ENCODE measurements at places on chromosomes 2 and 18.

DNA sequence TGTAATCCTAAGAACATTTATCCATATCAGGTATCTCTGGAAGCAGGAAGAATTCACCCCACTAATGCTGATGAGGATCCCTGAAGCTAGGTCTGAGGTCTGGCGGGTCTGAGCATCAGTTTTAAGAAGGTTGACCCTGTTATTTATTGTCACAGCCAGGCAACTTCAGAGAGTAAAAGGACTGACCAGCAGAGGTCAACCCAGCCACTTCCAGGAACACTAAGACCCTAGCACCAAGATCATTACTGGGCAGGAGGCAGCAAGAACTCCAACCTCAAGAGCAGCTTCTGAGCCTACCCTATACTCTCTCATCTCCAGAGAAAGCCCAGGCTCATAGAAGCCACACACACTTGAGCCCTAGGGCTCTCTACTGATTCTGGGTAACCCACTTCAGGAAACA is 901.4 kb downstream of the DCDC2C start:
- DNase-seq: no peak

DNA sequence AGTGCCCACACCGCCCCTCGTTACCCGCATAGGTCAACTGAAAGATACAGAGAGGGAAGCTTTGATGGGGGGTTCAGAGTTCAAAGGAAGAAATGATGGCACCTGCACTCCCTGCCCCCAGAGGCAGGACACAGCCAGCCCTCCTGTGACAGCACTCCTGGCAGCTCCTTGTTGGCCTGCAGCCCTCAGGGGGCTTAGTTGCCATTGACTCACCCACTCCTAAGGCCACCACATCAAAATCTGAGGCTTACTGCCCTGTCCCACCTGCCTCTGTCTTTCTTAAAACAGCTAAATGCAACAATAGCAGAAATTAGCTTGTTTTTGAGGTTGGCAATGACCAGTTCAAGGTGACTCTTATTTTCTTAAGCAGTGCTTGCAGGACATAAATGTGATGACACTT is 31.6 kb upstream of the SLC35F6 start:
- DNase-seq: no peak

DNA sequence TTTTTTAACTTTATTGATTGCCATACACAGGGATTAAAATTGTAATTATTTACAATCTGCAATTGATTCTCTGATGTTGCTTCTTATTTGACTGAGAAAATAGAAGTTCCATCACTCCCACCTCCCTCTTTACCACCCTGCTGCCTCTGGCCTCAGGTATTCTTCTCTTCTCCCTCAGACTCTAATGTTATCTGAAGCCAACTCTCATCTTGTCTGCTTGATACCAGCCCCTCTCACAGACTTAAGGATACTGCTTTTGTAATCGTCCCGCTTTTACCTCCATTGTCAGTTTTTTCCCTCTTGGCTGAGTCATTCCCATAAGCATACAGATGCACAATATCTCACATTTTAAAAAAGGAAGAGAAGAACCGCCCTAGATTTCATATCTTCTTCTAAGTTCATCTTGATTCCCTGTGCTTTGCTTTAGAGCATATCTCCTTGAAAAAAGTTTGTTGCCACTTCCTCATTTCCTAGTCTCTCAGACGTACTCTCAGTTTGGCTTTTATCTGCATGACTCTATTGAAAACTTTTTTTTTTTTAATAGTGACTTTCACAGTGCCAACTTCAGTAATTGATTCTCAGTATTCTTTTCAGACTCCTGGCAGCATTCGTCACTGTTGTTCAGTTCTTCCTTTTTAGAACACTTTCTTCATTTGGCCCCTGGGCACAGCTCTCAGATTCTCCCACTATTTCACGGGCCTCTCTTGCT is 31.1 kb downstream of the SPAG16 start:
- no peak for DNase-seq

DNA sequence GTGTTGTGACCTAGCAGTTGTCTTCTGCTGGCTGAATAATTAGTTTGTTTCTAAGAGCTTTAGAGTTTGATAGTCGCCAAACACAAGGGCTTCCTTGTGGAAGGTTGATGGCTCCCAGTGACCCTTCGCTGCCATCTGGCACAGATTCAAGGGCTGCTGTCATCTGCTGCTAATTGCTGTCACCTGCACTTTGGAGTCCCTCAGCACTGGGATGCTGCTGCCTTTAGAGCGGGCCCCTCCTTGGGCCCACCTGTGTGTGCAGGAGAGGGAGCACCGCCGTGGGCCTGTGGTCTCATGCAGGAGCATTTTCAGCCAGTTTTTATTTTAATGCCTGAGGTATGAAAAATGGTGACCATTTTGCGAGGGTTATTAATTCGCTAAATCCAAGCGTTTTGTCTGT is 154.0 kb upstream of the NFATC1 start:
- no peak for DNase-seq

DNA sequence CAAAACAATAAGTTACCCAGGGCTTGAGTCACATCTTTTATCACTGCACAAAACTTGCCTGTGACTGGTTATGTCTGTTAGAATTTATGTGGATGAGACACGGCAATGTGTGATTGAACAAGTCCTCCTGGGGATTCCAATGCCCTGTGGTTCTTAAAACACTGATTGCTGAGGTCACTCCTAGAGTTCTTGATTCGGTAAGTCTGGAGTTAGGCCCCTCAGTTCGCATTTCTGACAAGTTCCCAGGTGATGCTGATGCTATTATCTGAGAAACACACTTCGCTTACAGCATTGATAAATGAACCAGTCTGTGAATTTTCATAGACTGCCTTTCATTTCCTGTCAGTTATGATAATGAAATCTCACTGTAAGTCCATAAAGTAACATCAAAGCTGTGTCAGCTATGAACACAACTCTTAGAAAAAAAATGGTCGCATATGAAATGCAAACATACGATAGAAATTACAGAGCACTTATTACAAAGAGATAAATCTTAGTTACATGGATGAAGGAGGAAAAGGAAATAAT is 214.0 kb downstream of the DLGAP1 start:
- no peak for DNase-seq

GRCh38 chr2:230944123-230944653 is 19.1 kb upstream of the GPR55 start:
- DNase-seq: no peak

GRCh38 chr2:67628892-67629291 is 231.8 kb downstream of the ETAA1 start:
- DNase-seq: no peak

- no peak for DNase-seq
Observed at GRCh38 chr2:132766573-132766972, 96.6 kb upstream of the LYPD1 start.

- DNase-seq: no peak
Observed at GRCh38 chr18:37447962-37448888, 117.4 kb downstream of the CELF4 start.

- no peak for DNase-seq
Observed at GRCh38 chr2:12010779-12011178, 264.3 kb downstream of the LPIN1 start.

DNA sequence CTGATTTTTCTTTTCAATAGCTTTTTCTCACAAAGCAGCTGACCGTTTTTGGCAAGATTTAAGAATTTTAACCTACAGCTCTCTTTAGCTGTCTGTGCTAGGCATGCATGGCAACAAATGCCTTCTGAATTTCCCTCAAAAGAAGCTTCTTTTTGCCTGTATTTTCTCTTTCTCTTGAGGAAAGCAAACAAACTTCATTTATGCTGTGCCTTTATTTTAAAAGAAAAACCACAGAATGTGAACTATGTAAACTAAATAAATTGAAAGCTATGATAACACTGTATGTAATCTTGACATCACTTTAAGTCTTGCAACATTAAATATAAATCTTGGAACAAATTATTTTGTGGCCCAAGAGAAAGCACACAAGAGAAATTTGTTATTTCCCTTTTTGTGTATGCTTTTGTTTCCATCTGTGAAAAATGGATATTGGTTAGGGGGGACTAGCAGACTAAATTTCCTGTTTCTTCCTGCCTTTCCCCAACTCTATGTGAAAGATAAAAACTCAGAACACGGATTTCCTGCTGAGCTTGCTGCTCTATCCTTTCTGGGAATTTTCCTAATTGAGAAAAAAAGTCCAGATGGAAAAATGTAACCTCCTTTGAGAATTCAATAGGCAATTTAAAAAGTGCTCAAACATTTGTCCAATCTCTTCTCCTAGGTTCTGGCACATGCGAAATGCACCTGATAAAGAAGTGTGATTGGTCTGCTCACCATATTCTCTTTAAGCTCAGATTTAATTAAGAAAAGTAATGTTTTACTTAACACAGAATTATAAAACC is 20.9 kb upstream of the TFPI start:
- DNase-seq: no peak

- no peak for DNase-seq
Observed at GRCh38 chr2:165876712-165877111, 76.9 kb downstream of the TTC21B start.

DNA sequence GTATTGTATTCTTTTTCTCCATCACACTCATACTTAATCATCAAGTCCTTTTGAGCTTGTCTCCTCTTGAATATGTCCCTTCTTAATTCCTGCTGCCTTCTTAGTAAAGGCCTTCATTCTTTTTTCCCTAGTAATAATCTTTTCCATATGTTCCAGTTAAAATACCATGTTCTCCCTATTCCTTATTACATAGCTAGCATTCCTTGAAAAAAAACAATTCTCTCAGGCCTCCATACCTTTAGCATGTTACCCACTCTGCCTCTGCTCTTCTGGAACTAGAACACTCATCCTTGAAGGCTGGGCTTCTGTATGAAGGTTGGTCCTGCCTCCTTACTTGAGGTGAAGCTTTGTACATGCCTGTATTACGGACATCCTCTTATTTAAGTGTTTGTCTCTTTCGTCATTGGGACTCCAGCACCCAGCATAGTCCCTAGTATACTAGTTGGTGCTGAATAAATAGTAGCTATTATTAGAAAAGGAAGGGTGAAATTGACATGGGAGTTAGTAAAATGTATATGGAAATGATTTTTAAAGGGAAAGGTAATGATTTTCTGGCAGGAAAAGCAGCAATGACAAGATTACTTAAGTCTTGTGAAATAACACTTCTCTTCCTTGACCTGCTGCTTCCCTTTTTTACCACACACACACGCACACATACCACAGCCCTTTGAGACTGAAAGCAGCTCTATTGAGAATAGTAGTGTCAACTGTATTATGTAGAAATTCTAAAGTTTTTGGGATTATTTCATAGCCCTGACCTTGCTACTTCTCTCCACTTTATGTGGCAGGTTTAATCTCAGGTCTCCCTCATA is 45.6 kb downstream of the REL start:
- no peak for DNase-seq

GRCh38 chr2:21234001-21234400 is 110.2 kb downstream of the TDRD15 start:
- DNase-seq: no peak

GRCh38 chr18:48540251-48541025 is 1.6 kb downstream of the CTIF start:
- DNase-seq: peak; percentile 17

GRCh38 chr2:130370490-130370889 is 14.6 kb downstream of the PTPN18 start:
- peak; percentile 48 for DNase-seq

- no peak for DNase-seq
Observed at GRCh38 chr2:149027590-149028250, 10.8 kb upstream of the LYPD6B start.

DNA sequence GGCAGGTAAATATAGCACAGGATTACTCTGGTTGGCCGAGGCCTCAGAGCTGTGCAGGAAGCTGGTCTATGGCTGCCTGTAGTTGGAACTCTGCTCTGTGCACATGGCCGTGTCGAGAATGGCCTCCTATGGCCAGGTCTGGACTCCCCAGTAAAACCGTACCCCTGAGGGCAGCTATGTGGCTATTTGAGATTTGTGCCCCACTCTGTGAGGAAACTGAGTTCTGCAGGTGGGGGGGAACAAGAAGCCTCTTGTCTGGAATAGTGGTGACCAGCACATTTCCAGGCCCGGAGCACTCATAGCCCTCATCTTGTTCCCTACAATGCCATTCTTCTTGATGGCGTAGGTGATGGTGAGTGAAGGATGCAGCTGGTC is 15.0 kb upstream of the TEX51 start:
- DNase-seq: no peak

GRCh38 chr2:152097290-152097800 is 1.5 kb downstream of the CACNB4 start:
- no peak for DNase-seq

DNA sequence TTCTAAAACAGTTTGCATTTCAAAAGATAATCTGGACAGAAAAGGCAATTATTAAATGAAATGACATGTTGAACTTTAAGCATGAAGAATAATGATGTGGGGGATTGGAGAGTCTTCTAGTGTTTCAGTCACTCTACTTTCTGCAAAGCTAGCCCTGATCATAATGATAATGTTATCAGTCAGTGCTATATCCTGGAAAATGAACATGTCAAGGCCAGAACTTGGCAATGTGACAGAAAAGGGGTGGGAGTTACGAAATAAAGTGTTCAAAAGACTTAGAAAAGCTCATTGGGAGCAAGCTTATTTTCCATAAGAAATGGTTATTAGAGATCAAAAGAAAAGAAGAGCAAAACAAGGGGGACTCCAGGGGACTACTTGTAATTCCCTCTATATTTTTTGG is 288.5 kb upstream of the SLC8A1 start:
- DNase-seq: no peak

- DNase-seq: peak; percentile 45
Observed at GRCh38 chr2:62313449-62314227, 117.7 kb downstream of the B3GNT2 start.

- DNase-seq: no peak
Observed at GRCh38 chr2:156474401-156474800, 38.2 kb downstream of the GPD2 start.

GRCh38 chr18:24234330-24234729 is 95.5 kb downstream of the CABYR start:
- no peak for DNase-seq

DNA sequence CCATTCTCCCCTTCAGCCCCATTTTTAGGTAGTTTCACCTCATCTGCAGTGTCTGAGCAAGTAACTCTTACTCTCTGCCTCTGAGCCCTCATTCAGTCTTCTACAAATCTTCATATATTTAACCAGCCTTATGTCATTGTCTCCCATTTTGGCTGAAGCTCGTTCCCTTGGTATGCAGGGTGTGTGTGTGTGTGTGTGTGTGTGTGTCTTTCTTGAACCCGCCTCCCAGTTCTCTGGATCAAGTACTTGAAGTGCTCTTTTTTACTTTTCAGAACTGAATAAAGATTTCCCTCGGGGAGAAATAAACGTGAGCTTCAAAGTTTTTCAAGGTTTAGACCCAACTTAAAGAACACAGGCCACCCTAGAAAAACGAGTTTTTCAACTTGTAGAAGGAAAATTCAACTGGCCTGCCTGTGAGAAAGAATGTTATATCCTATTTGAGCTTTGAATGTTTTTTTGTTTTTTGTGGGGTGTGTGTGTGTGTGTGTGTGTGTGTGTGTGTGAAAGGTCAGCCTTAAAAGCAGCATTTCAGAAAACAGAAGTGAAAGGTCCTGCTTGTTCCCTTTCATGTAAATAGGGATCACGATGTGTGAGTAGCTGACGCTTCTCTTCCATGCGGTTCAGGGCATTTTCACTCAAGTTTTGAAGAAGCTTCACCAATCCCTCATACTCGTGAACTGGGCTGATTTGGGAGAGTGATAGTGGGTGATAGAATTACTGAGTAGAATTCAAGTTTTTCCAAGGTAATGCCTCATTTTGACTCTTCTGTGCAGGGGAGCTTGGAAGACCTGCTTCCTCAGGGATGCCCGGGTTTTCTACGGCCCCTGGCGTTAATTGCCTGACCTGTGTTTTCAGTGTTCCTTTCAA is 50.6 kb upstream of the EML6 start:
- DNase-seq: no peak

All from CD4-positive, alpha-beta T cell treated with Interleukin-15 for 4 hours (primary cell).